ENCODE measurements at places on chromosomes 1 and 21. TPM values are rescaled to one million over a fixed set of nuclear protein-coding genes. Genes with fewer than 3 reads are reported as not detected.

The WDR64 gene
- not detected for total RNA-seq

The COL6A1 gene
- 19.0 TPM for total RNA-seq

The XCL2 gene
- total RNA-seq, result not detected

The TMIGD3 gene
- total RNA-seq, result not detected

The CHIA gene
- not detected for total RNA-seq

Data from thoracic aorta endothelial cell (primary cell).